Activated CD8-positive, alpha-beta memory T cell treated with anti-CD3 and anti-CD28 coated beads for 1 hour (primary cell): ENCODE measurements at places on chromosomes 5 and 9.

DNA sequence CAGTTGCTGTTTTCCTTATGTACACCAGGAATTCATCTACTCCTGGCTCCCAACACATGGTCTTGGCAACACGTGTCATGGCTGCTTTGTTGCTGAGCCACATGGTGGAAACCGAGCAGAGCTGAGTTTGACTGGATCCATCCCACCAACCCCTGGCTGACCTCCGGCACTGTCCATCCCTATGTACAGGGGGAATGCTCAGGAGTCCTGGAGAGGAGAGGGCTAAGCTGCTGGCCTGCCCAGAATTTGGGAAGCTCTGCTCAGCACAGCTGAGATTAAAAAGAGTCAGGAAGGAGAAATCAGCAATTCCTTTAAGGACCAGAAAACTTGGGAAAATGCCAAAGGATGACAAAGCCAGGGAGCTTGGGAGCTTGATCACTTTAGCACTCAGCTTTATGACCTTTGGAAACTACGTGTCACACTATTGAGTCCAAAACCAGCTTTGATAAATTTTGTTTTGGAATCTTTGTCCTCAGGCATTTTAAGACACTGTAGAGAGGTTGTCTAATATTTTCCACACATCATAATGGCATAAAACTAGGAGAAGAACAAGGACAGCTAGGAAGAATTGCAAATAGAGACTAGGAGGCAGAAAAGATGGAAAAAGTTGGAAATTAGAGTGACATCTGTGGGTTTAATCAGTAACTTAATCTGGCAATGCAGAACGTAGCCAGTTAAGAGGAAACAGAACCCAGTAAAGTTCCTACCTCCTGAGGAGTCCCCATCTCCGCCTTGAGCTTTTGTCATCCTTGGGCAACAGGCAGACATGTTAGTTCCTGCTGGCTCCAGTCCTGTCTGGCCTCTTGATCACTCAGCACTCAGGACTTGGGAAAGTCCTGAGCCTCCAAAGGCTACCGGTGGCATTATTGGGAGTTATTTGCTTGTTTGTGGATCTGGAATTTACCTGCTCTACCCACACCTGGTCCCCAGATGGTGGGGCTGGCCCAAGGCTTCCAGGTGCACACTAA is 62.5 kb upstream of the PLPP1 start:
- DNase-seq, result no peak

GRCh38 chr5:179963375-179963774 is 55.7 kb upstream of the TBC1D9B start:
- DNase-seq, result no peak

DNA sequence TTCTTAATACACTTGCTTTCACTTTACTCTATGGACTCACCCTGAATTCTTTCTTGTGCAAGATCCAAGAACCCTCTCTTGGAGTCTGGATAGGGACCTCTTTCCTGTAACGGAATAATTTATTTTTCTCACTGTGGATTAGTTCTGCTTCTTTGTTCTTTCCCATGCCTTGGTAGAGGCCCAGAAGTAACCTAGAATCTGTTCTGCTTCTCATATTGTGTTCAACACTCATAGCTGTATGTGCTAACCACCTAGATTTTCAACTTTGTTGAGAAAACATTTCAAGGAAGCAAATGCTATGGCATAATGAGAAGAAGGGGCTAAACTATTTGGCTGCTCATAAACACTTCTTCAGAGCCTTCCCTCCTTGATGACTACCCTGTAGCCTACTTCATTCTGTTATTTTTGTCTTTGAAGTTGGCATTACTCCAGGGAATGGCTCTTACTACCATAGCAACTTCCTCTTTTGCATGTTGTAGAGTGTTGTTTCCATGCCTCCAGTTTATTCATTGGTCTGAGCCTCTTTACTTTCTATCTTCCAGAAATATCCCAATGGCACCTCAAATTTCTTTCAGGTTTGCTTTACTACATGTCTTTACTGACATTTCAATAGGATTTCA is 74.3 kb downstream of the KIAA0825 start:
- DNase-seq, result no peak

DNA sequence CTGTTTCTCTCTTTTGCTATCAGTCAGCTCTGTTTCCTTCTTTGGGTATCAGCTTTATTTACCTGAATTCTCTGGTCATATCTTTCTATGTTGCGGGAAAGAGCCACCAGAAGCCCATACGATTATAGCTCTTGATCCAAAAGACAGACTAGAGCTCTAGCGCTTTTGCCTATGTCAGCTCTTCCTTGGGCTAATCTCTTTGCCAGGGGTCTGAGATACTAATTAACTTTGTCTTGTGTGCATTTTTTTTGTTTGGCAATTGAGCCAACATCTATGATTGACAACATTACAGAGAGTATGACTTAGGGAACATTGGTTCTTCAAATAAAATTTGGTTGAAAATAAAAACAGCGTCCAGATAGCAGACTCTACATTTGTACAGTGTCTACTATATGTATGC is 603.0 kb downstream of the KCTD16 start:
- no peak for DNase-seq

DNA sequence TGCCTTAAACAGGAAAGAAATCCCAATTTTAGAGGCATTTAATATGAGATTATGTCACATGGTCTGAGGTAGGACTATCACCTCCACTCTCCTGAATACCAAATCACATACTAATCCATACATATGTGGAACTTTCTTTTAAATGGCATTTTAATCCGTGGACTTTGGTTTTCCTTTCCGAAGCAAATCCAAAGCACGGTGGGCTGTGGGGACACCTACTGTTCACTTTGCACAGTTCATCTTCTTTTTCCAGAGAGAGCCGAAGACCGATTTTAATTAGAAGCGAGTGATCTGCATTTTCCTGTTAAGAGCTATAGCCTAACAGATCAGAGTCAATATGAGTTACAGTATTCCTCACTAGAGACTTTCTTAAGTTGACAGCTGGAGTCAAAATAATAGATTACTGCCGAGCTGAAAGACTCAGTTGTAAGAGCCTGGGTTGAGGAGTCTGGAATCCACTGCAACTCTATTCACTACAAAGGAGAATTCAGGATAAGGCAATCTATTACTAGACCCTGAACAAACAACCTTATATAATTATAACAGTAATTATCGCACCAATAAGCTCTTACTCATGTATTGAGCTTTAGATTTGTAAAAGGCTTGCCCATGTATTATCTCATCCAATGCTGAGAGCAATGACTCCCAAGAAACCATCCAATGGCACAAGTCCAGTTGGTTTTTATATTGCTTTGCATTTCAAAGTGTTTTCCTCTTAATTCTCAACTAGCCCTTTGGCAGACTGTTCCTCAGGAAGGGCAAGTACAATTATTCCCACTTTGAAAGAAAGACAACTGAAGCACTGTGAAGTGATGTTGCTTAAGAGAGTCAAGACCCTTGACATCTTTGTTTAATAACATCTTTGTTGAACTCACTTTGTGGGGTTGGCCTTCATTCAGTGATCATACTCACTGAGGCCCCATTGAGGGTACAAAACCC is 144.7 kb downstream of the TRPM6 start:
- DNase-seq, result no peak

- no peak for DNase-seq
Observed at GRCh38 chr9:87256973-87257372, 240.7 kb upstream of the DAPK1 start.

GRCh38 chr5:6459896-6460295 is 11.2 kb downstream of the UBE2QL1 start:
- no peak for DNase-seq

GRCh38 chr5:31664566-31664965 is 25.6 kb downstream of the PDZD2 start:
- DNase-seq, result no peak

GRCh38 chr5:175847503-175847902 is 23.9 kb upstream of the CPLX2 start:
- DNase-seq, result no peak

DNA sequence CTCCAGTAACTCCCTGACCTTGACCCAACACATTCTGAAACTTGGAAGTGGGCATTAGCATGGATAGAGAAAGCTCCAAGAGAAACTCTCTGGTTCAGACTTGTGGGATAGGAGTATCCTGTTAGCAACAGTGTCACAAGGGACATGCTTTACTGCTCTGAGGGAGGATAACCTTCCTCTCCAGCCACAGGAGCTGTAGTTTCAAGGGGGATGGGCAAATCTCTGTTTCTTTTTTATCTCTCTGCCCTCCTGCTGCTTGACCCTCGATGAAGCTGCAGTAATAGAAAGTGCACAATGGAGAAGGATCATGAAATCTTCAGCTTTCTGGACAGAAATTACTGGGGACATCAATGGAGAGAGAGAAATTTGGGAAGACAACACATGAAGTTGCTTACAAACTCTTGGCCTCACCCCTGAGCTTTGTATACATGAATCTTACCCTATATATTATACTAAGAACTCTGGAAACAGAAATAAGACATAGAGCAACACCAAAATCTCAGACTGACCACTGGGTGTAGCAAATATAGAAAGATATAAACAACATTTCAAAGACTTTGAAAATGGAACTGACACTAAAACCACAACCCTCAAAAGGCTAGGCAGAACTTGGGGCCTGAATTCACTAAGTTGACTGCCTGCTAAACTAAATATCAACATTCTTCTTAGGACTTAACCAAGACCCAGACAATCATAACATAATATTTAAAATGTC is 471.0 kb upstream of the MEF2C start:
- no peak for DNase-seq

DNA sequence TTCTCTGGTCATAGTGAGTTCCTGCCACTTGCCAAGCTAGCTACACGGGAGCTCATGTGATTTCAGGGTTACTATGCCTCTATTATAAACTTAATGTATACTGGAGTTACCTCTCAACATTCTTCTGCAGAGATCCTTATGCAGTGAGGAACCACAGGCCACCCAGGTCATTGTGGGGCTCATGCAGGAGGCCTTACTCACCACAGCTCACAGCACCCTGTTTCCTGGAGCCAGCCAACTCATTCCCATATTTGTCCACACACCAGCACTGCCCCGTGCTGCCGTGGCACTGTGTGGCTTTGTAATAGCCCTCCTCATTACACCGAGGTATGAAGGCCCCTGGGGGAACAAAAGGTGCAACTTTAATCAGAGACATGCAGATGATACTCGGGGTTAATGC is 520.0 kb downstream of the SPOCK1 start:
- no peak for DNase-seq

- DNase-seq, result no peak
Observed at GRCh38 chr9:95570150-95570549, 53.4 kb upstream of the PTCH1 start.

DNA sequence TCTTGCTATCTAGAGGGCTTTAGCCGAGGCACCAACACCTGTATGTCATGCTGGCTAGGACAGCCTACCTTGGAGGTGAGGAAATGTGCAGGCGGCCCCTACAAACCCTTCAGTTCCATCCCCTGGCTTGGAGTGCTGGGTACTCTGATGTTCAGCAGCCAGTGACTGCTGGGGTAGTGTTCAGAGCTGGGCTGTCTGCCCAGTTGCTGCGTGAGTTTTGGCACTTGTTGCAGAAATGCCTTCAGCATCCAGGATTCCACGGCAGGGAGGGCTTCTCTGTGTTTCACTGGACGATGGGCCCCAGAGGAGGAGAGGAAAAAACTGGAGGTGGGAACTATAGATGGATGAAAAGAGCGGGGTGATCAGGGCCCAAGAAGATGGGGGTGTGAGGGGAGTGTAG is 10.4 kb downstream of the SWI5 start:
- DNase-seq, result no peak

DNA sequence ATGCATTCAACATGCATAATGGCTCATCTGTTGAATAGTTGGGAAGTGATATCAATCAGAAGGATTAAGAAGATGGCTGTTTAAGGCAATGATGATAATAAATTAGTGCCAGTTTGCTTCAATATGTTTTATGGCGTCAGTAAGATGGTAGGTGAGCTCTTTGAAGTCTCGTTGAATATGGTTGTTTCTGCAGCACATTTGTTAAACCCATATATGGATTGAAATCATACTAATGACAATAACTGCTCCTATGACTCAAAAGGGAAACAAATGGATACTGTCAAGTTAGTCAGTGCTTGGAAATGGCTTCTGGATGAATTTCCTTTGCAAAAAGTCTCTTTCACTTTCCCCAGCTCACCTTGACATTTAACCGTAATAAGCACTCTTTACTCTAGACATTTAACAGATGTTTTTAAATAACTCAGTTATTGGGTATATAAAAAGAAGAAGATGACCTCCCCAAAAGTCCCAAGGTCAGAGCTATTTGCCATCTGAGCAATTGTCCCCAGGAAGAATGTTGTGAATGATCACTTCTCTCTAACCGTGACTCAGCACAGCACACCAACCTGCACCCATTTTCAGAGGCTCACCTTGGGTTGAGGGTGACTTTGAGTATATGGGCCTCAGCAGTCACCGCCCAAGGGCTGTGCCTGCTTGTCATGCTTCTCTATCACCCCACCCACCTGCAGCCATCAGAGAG is 133.4 kb downstream of the GRIA1 start:
- DNase-seq, result no peak

GRCh38 chr5:174563899-174564298 is 160.5 kb upstream of the MSX2 start:
- DNase-seq, result no peak

GRCh38 chr9:91734371-91734981 is 215.6 kb downstream of the ROR2 start:
- peak; percentile 4 for DNase-seq

GRCh38 chr9:5895782-5896181 is 5.1 kb downstream of the MLANA start:
- DNase-seq, result no peak

DNA sequence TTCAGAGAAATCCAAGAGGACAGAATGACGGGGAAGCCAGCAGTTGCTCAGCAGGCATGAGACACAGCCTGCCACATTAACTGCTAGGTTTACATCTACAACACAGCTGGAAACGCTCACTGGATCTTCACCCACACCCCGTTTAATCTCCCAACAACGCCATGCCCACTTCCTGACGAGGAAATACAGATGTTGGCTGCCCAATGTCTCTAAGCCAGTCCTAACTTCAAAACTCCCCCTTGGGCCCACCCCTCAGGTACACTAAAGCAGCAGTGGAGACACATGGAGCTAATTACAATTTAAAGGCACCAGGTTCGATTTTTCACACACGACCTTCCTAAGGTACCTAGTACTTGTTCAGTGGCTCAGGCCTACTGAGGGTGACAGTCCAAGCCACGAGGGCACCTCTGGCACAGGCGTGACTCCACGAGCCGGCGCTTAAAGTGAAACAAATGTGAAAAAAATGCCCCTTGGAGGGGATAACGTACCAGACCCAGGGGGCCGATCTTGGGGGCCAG is 904 bp downstream of the RPL12 start:
- no peak for DNase-seq

DNA sequence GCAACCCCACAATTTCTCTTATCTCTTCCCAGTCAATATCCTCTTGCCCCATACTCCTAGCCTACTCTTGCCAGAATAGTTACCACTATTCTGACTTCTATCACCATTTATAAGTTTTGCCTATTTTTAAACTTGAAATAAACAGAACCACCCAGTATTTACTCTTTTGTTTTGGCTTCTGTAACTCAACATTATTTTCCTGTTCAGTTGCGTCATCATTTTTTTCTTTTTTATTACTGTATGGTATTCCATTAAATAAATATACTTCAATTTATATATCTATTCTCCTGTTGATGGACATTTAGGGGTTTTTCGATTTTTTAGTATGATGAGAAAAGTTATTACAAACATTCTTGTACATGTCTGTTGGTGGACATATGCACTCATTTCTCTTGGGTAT is 62.6 kb upstream of the ERBIN start:
- DNase-seq, result no peak
